ENCODE measurements at places on chromosomes 2 and 18.

- DNase-seq: no peak
Observed at GRCh38 chr2:240819858-240820606, at the start of gene KIF1A. Gene KIF1A (minus strand): TSS chr2:240820219. CDS start chr2:240797752, 22,467 bp downstream.

DNA sequence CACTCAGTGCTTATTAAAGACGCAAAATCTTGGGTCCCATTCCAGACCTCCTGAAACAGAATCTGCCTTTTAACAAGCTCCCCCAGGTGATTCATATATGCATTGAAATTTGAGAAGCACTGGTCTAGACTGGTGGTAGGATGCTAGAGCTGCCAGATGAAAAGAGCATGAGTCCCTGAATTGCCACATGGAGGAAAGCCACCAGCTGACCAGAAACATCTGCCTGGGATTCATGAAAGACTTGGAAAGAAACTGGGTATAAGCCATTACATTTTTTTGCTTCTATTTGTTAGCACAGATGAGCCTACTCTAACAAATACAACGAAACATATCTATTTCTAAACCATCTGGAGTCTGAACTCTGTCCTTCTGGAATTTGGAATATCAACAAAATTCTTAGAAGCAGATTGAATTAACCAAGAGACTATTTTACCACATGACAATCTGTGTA, 228.9 kb downstream of the RBM43 start:
- peak; percentile 79 for DNase-seq

DNA sequence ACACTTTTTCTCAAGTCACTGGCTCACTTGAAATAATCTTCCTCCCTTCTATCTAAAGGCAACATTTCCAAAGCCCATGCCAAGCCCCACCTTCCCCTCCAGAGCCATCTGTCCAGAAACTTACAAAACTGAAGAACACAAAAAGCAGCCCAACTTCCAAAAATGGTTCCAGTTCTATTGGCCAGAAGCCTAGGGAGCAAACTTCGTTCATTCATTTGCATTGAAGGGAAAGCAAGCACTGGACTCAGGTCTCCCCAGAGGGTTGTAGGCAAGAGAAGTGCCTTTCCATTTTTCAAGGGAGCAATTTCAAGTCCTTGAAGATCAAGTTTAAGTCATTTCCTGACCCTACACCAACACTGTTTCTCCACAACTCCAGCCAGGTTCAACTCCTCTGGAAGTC, 585.0 kb downstream of the BCL11A start:
- no peak for DNase-seq

- DNase-seq: no peak
Observed at GRCh38 chr2:173568054-173568453, 213.4 kb downstream of the CDCA7 start.

DNA sequence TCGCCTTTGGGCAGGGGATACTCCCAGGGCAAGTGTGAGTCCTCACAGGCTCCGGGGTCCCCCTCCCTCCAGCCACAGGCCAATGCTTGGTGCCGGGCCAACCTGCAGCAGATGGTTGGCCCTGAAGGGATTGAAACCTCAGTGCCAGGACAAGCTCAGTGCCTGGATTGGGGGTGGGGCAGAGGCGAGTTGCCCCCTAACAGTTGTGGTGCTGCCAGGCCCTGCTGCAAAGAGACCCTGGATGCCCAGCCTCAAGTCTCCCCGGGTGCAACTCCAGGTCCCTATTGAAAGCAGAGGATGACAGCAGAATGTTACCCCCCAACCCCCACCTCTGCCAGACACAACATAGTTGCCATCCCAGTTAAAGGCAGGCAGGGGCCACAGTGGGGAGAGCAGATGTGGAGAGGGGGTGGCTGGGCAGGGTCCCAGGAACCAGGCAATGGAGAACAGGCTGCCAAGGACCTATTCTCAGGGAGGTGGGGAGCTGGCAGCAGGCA, 9.5 kb upstream of the RNF103 start:
- no peak for DNase-seq

- DNase-seq: peak; percentile 95
Observed at GRCh38 chr2:235605312-235606003, 111.6 kb downstream of the AGAP1 start.

GRCh38 chr18:9814431-9814830, 71.3 kb upstream of the TXNDC2 start:
- peak; percentile 64 for DNase-seq

DNA sequence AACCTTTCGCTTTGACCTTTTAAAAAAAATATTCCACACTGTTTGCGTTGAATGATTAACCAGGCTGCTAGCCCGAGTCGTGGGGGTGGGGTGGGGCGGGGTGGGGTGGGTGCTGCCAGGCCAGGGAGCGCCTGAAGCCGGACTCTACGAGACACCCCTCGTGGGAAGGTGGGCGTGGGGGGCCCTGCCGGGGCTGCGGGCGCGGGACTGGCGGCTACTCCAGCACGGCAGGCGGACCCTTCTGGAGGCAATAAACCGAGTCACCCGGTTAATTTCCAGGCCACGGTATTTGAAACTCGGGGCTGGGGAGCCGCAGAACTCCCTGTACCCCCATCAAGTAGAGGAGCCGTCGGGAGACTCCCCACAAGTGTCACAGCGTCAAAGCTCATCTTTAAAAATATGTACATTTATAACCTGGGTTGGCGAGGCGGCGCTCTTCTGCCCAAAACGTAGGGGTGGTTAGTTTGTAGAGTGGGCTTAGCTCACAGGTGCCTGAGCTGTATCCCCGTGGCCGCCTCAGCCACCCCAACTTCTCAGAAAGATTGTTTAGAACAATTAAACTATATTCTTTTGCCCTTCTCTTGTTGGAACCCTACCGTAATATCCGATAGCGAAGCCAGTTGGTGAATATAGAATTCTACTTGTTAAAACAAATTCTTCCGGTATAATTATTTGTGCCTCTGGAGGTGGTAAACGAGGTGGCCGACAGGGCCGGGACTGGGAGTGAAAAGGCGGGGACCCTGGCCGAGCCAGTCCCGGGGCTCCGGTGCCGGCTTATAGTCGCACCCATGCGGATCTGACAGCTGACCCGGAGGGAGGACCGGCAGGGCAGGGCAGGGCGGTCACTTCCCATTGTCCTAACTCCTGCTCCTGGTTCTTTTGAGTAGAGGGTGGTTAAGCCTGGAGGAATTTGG, 1.4 kb downstream of the B3GNT2 start:
- peak; percentile 69 for DNase-seq

- DNase-seq: no peak
Observed at GRCh38 chr2:118133916-118134315, 45.6 kb downstream of the INSIG2 start.

- no peak for DNase-seq
Observed at GRCh38 chr2:241769819-241770184, 6.8 kb upstream of the GAL3ST2 start.

DNA sequence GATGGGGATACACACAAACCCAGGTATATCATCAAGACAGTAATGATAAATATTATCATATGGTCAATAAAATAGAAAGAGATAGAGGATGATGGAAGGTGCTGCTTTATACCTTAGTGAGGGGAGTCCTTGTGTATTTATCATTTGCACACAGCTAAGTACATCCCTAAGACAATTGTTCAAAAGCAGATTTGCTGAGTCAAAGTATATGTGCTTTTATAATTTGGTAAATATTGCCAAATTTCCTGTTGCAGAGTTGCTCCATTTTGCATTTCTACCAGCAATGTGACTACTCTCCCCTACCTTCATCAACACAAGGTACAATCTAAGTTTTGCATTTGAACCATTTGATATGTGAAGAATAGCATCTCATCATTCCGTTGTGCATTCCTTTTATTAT, 22.6 kb upstream of the PLEK start:
- DNase-seq: no peak

- no peak for DNase-seq
Observed at GRCh38 chr18:35484034-35484433, 13.7 kb downstream of the INO80C start.

GRCh38 chr18:50679056-50679455, 119.2 kb downstream of the MAPK4 start:
- DNase-seq: no peak

GRCh38 chr2:167293172-167293781, 405.0 kb downstream of the XIRP2 start:
- DNase-seq: no peak

DNA sequence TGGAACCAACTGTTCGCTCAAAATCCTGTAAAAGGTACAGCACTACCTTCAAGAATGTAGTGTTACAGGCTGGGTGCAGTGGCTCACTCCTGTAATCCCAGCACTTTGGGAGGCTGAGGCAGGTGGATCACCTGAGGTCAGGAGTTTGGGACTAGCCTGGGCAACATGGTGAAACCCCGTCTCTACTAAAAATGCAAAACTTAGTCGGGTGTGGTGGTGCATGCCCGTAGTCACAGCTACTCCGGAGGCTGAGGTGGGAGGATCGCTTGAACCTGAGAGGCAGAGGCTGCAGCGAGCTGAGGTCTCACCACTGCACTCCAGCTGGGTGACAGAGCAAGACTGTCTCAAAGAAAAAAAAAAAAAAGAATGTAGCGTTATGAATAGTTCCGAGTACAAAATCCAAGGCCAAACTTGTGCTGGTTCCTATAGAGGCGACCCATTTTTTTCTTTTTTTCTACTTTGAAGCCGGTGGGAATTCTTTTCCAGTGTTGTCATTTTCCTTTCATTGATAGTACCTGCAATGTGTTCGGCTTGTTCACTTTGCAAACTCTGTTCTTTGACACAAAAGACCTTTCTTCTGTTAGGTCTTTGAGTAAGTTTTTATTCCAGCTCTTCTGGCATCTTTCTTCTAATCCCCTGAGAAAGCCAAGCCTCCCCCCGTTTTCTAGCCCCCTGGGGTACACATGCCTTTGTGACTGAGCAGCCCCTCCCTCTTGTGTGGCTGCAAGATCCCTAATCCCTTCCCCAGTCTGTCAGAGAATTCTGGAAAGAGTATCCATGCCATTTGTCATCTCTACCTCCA, 25.1 kb downstream of the INPP5D start:
- DNase-seq: no peak

DNA sequence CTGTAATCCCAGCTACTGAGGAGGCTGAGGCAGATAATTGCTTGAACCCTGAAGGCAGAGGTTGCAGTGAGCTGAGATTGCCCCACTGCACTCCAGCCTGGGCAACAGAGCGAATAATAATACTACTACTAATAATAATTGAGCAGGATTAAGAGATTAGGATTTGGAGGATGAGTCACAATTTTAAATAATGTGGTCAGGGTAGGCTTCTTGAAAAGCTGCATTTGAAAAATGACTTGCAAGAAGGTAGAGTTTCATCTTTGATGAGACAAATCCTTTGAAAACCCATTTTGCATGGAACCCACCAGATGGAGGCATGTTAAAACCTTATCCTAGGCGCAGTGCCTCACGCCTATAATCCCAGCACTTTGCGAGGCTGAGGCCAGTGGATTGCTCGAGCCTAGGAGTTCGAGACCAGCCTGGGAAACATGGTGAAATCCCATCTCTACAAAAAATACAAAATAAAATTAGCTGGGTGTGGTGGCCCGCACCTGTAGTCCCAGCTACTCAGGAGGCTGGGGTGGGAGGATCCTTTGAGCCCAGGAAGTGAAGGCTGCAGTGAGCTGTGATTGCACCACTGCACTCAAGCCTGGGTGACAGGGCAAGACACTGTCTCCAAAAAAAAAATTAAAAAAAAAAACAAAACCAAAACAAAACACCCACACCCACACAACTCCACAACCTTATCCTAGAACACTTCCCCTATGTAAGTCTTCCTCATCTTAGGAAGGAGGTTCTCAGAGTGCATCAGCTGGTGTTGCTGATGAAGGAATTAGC, 3.3 kb upstream of the ATP8B1 start:
- DNase-seq: no peak

GRCh38 chr2:9641641-9642040, 10.8 kb upstream of the YWHAQ start:
- no peak for DNase-seq

DNA sequence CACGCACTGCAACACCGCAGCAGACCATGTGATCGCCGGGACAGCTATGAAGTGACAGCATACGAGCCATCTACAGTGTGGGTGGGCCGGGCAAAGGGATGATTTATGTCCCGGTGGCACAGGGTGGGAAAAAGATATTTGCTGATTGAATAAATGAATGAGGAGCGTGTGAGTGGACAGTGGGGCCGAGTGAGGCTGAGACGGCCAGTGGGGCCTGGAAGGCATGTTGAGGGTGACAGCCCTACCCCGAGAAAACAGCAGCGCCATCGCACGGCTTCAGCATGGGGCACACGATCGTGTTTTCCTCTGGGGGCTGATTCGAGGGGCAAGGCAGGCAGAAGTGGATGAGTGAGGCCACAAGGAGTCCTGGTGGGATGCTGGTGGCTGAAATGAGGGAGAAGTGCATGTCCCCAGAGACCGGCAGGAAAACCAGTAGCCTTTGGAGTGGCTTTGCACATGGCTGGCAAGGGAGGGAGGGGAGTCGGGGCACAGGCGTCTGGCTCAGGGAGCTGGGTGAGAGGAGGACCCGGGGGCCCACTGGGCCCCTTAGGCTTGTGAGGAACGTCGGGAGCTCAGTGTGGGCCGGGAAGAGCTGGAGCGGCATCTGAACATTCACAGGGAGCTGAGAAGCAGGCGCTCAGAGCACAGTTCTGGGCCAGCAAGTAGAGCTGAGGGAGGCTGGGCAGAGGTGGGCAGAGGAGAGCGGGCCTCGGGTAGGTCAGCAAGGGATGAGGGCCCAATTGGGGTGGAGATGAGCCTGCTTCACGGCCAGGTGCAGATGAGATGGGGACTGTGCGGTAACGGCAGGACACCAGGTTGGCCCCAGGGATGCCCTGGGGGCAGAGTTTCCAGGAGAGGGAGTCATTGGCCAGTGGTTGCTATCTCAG, 32.1 kb upstream of the MAL start:
- DNase-seq: no peak

DNA sequence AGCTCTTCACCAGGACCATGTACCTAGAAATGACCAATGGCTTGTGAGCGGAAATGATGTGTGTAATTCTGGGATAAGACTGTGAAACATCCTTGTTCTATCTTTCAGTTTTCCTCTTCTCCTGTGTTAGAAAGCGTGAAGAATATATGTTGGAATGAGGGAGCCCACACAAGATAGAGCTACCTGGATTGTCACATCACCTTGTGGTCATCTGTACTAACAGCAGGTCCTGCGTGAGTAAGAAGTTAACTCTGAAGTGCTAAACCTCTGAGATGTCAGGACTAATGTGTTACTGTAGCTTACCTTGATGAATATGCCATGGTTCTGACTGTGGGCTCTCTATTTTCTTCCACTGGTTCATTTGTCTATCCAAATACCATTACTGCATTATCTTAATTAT, 75.6 kb downstream of the FASTKD2 start:
- DNase-seq: no peak

DNA sequence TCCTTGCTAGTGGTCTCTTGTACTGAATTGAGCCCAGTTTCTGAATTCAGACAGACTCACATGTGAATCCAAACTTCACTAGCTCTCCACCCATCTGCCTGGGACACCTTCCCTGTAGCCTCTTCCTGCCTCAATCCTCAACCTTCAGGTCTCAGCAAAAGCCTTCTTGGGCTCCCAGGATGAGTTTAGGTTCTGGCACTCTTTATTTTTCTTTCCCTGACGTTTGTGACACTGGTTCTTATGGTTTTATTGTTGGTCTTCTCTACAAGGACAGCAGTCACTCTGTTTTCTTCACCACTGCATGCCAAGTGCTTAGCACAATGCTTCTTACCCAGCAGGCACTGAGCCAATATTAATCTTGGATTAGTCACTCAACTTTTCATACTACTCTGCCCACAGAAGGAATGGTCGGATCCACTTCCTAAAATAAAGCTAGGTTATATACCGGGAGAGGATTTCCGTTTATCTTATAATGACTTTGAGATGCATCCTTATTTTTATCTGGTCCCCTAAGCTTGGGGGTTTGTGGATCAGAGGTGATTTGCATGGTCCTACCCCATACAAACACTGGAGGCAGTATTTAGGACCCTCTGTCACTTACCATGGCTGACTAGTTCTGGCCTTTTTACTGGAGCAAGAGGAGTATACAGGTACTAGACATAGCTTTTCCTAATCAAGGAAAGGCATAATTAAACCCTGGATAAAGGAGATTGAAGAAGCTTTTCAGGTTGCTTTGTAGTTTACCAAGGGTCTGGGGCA, 186.3 kb downstream of the MYCN start:
- DNase-seq: no peak

Data from GM03348 (cell line).